GM04504 (cell line): ENCODE measurements at places on chromosomes 16 and 17.
A peak's percentile ranks its signal among the peaks of the same experiment; 100 is the strongest.

DNA sequence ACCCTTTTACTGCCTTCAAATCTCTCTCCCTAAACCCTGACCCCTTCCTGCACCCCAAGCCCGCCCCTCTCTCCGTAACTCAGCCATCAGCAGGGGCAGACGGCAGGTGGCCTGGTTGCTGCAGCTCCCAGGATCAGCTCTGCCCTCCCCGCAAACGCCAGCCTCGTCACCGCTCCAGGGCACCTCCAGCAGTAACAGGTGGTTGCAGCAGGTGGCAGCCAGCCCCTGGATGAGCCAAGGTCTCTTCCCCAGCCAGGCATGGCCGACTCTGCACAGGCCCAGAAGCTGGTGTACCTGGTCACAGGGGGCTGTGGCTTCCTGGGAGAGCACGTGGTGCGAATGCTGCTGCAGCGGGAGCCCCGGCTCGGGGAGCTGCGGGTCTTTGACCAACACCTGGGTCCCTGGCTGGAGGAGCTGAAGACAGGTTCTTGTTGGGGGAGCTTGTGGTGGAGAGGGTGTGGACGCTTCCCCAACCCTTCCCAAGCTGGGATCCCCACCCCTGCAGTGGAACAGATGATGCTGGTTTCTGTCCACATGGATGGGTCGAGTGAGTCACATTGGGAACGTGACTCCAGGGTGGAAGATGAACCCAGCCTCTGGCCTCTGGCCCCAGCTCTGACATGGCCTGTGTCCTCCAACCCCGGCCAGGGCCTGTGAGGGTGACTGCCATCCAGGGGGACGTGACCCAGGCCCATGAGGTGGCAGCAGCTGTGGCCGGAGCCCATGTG is 558 bp downstream of the HSD3B7 start:
- no peak for DNase-seq

- DNase-seq, result no peak
Measured at GRCh38 chr16:66942981-66943380, 7.7 kb downstream of the CES2 start.

DNA sequence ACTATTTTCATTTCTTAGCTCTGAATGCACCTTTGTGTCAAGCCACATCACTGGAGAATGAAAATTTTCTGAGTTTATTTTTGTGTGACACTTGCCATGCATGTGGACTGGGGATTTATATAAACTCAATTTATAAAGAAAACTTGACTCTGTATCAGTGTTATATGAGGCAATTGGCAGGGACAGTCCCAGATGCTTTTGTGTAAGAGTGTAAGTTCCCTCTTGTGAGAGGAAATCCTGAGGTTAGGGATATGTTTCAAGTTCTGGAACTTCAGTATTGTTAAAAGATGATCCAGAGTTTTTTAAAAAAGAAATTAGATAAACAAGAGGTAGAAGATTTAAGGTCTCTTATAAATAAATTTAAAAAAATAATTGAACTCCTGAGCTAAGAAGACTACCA is 10.9 kb upstream of the CCL8 start:
- DNase-seq, result no peak

DNA sequence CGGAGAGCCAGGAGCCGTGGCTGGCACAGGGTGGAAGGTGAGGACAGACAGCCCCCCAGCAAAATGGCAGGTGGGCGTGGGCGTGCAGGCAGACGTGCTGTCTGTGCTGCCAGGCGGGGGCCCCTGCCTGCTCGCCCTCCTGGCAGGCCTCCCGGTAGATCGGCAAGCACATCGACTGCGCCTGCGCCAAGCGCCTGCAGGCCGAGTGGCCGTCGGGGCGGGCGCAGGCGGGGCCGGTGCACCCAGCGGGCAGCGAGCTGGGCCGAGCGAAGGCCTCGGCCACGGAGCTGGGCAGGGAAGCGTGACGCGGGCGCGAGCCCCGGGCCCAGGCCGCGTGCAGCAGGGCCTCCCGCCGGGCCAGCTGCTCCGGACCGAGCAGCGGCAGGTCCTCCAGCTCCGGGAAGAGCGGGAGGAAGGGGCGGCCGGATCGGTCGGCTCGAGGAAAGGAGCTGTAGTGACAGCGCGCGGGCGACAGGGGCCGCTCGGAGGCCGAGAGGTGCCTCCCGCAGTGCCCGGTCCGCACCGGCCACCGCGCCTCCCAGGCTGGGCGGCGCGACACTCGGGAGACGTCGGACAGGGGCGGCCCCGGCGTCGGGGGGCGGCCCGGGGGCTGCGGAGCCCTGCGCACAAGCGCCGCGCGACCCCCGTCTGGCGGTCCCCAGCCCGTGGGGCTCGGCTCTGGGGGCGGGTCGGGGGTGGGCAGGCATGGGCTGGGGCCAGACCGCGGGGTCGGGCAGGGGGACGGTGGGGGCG is 16.9 kb downstream of the GRIN2C start:
- DNase-seq, result peak; percentile 27

GRCh38 chr17:45745601-45746494 is 38.3 kb upstream of the CRHR1 start:
- DNase-seq, result no peak

GRCh38 chr17:81833921-81834830 is 674 bp downstream of the PPP1R27 start:
- DNase-seq, result no peak

DNA sequence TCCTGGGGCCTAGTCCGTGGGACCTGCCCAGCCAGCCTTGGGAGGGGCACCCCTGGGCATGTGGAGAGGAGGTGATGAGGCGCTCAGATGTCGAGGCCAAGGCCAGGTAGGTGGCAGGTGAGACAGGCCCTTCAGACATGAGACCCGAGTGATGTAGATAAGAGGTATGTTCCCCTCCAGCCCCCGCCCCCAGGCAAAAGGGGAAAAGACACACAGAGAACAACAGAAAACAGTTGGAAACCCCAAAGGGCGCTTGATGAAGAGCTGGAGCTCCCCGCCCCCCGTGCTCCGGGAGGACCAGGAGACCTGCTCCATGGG is 95.4 kb upstream of the CBX4 start:
- no peak for DNase-seq

DNA sequence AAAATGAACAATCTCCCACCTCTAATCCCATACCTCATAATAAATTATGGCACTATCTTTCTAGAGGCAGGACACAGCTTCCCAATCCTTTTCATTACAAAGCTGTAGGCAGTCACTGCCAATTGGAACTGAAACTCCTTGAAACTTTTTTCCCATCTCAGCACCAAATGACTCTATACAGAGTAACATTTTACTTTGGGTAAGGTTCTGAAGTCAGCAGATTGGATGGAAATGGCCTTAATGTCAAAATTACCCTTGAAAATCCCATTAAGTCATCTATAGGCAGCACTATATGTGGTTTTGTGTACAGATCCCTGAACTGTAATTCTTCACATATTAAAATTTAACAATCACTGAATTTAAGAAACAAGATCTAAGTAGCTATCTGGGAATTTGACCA is 30.3 kb upstream of the CORO6 start:
- DNase-seq, result no peak

DNA sequence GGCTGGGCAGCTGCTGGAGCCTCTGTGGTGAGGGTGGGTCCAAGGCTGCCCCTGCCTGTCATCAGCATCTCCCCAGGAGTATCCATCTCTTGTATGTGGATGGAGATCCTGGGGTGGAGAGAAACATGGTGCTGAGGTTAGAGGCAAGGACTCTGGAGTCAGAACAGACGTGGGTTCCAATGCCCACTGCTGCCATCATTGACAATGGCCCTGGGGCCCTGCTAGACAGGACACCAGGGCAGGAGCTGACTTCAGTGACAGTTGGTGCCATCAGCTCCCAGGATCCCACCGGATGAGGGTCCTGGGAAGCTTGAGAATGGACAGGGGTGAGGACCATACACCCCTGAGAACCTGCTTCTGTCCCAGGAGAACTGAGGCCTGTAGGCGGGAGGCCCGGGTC is 15.6 kb downstream of the MYLK3 start:
- DNase-seq, result no peak

DNA sequence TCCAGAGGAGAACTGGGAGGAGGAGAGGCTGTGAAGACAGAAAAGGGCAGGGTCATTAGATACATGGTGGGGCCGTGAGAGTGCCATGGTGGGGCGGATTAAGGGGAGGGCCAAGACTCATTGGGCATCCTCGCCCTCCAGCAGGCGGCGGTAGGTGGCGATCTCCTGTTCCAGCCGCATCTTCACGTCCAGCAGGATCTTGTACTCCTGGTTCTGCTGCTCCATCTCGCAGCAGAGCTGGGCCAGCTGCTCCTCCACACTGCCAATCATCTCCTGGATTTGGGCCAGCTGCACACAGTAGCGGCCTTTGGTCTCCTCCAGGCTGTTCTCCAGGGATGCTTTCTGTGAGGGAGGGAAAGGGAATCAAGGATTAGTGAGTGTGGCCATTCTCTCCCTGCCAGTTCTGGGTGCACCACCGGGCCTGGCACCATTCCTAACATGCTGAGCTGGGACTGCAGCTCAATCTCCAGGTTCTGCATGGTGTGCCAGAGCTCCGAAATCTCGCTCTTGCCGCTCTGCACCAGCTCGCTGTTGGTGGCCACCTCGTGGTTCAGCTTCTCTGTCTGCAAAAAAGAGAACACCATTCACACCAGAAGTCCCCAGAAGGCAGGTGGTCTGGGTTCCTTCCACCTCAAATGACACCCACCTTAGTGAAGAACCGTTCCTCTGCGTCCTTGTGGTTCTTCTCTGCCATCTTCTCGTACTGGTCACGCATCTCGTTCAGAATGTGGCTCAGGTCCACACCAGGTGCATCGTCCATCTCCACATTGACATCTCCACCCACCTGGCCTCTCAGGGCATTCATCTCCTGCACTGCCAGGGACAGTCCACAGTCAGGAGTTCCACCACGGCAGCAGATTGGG is 129.0 kb downstream of the CCDC144A start:
- DNase-seq, result no peak

- no peak for DNase-seq
Measured at GRCh38 chr17:1957037-1957436, 68.1 kb downstream of the RTN4RL1 start.

- no peak for DNase-seq
Measured at GRCh38 chr17:62882284-62882683, 74.2 kb upstream of the MARCHF10 start.

GRCh38 chr17:14052886-14053615 is 16.3 kb upstream of the COX10 start:
- no peak for DNase-seq

- no peak for DNase-seq
Measured at GRCh38 chr17:61402978-61403800, 3.5 kb downstream of the TBX2 start.

GRCh38 chr17:75087558-75088453 is at the start of gene SLC16A5:
Gene SLC16A5 (plus strand): TSS chr17:75087954. CDS start chr17:75093637, 5,683 bp downstream.
- peak; percentile 82 for DNase-seq

DNA sequence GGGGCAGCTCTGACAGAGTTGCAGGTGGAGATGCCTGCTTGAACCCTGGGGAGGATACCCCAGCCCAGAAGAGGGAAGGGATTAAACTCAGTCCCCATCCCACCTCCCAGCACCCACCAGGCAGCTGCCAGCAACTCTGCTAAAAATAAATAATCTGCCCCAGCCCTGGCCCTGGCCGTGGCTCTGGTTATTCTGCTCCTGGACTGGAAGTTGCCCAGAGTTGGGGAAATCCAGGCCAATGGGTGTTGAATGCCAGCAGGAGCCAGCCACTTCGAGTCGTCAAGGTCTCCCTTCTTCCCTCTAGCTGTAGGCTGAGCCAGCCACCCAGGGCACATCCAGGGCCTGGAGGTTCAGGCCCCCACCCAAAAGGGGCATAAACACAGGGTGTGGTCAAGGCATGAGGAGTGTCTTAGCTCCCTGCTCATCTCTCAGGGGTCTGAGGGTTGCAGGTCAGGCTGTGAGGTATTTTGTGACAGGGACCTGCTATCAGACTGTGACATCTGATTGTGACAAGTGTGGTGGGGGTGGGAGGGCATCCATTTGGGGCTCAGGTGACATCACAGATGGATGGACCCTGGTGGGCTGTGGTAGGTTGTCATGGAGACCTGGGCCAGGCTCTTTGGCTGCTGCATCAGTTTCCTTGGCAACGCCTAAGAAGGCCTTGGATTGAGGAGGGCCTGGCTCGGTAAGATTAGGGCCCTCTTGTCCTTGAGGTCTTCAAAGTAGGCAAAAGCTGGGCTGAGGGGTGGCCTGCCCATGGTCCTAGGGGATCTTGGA is 1.0 kb upstream of the RRAD start:
- no peak for DNase-seq

- DNase-seq, result peak; percentile 27
Measured at GRCh38 chr16:26987597-26988010, 79.1 kb upstream of the C16orf82 start.

DNA sequence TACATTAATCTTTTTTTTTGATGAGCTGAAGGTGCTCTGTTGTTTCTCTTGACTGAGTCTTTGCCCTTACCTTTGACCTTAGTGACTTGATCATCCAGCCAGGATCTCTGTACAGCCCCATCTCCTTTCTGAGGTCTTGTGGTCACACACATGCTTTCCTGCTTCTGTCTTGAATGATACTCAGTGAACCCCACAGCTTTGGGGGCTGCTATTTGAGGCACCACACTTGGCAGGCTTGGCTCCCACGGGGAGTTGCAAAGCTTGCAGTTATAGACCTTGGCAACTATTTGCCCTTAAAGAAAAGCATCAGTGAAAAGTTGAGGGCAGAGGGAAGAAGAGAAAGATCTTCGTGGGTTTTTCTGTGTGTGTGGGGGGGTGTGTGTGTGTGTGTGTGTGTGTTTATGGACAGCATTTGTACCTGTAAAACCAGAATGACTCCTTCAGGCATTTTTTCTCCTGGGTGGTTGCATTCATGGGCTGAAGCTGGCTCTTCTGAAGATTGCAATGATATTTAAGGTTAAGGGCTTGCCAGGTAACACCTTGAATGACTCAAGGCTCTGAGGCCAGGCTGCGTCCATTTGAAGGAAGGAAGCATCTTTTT is 101.6 kb downstream of the MSI2 start:
- no peak for DNase-seq

DNA sequence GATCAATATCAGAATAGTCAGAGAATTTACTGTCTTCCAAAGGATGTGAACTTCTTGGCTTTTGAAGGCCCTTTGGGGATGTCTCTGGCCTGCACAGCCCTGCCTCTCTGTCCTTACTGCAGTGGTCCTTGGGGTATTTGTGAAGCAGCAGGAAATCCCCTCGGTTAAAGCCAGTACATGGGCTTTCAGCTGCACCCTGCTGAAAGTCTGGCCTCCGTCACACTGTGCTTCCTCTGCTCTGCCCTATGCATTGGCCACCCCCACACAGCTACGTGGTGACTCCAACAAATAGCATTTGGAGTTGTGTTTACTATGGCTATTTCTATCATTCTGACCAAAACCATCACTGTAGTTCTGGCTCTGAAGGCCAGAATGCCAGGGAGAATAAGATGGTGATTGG is 21.2 kb downstream of the SYCE1L start:
- no peak for DNase-seq

- no peak for DNase-seq
Measured at GRCh38 chr17:80921741-80922579, 69.7 kb upstream of the CHMP6 start.

GRCh38 chr16:31009894-31010584 is 399 bp downstream of the STX1B start:
- DNase-seq, result no peak
